Stimulated activated CD8-positive, alpha-beta memory T cell treated with anti-CD3 and anti-CD28 coated beads, Interleukin-12 subunit alpha, Interleukin-12 subunit beta, amount 100 ng/mL, for 4 hours (primary cell): ENCODE measurements at places on chromosomes 7 and 10.
A peak's percentile ranks its signal among the peaks of the same experiment; 100 is the strongest.

- no peak for DNase-seq
These were observed 4.0 kb downstream of the CCAR1 start for GRCh38 chr10:68725016-68725415.

DNA sequence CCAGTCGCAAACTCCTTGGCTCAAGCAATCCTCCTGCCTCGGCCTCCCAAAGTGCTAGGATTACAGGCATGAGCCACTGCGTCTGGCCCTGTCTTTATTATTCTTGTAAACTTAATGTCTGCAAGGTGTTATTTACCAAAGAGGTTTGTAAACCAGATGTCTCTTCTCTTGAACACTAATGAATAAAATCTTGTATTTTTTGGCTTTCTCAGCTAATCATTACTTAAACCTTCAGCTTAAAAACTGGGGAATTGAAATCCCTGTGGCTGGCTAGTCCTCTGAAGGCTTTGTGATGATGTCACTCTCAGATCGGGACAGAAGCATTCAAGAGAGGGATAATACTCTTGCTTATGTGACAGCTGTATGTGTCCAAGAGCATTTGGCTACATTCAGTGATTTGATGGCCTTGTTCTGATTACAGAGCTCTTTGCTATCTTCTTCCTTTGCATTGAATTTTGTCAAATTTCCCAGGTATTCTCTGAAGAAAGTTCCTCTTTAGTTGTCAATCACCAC lies 130.3 kb downstream of the BICC1 start:
- no peak for DNase-seq

- DNase-seq: no peak
These were observed 70.5 kb upstream of the SP4 start for GRCh38 chr7:21357151-21358097.

DNA sequence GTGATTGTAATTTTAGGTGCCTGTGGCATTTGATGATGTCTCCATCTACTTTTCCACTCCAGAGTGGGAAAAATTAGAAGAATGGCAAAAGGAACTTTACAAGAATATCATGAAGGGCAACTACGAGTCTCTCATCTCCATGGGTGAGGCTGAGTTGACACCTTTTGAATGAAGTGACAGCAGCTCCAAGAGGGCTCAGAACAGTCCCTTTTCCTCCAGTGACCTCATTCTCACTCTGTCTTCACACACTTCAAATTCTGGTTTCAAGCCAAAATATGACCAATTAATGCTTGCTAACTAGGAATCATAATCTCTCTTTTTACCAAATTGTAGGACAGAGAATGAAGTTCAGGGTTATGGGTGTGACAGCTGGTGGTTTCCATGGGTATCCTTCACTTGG lies 18.9 kb downstream of the ZNF398 start:
- DNase-seq: no peak

DNA sequence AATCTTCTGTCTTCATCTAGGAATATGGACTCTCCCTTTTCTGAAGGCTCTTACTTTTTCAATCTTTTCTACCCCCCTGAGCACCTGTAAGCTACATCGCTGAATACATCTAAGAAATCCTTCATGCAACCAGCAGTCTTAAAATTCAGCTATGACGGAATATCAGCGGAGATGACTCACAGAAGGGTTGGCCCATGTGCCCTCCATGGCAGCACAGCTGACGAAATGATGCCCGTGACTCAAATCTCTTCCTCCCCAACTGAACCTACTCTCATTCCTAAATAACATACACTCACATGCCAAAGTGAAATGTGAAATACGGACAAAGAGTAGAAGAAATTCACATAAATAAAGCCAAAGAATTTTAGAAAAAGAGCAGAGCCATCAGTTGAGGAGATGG lies 30.3 kb upstream of the NCAPG2 start:
- no peak for DNase-seq

- no peak for DNase-seq
These were observed 36.6 kb upstream of the SRGN start for GRCh38 chr10:69051303-69051702.

DNA sequence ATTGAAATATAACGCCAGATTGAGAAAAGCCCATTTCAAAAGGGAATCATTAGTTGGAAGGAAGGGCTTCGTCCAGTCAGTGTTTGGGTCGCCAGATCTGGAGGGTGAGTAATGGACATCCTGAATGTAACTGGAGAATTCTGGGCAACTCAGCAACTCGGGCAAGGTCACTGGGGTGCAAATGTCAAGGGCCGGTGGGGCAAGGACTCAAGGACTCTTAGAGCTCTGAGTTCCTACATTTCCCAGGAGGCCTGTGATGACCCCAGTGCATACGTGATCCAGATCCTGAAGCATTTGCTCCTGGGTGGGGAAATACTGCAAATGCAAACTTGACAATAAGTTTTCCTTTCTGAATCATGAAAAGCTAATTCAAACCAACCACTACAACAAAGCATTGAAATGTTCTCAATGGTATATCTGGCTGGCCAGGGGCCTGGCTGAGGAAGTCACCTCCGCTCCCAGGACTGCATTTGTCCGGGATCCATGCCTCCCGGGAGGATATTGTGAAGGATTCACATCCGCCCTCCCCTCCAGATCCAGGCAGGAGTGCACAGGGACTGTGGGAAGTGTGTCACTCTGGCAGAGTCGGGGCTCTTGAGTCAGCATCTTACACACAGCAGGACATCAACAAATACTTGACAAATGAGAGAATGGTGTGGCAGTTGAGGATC lies 164.0 kb downstream of the FANK1 start:
- DNase-seq: no peak

DNA sequence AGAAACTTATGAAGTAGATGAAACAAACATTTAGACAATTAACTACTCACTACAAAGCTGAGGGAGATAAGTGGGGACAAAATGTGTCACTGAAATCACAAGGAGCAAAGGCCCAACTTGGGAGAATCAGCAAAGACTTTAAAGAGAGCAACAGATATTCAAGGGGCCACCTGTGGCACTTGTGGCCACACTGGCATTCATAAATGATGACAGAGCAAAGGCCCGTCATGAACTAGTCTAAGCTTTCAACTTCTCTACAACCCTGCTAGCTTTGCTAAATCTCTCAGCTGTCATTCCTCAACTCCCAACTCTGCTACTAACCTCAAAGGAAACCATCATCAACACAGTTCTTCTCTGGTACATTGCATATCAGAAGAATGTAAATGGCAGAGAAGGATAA lies 178.4 kb downstream of the CPEB3 start:
- no peak for DNase-seq

DNA sequence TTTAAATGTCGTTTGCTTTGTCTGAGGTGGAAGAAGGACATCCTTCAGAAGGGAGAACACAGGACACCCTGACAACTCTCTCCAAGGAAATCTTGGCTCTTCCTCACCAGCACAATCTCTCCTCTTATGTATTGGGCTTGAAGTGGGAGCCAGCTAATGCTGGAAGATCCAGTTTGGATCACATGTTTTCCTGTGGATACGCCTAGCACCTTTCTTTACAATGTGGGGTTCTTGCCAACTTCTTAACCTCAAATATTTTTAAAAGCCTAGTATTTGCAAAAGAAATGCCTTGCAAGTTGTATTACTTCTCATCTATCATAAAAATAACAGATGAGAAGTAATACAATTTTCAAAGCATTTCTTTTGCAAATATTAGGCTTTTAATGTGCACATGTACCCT lies 76.4 kb downstream of the FRMD4A start:
- DNase-seq: no peak

- DNase-seq: peak; percentile 1
These were observed 240.3 kb upstream of the KAT6B start for GRCh38 chr10:74586088-74586585.

DNA sequence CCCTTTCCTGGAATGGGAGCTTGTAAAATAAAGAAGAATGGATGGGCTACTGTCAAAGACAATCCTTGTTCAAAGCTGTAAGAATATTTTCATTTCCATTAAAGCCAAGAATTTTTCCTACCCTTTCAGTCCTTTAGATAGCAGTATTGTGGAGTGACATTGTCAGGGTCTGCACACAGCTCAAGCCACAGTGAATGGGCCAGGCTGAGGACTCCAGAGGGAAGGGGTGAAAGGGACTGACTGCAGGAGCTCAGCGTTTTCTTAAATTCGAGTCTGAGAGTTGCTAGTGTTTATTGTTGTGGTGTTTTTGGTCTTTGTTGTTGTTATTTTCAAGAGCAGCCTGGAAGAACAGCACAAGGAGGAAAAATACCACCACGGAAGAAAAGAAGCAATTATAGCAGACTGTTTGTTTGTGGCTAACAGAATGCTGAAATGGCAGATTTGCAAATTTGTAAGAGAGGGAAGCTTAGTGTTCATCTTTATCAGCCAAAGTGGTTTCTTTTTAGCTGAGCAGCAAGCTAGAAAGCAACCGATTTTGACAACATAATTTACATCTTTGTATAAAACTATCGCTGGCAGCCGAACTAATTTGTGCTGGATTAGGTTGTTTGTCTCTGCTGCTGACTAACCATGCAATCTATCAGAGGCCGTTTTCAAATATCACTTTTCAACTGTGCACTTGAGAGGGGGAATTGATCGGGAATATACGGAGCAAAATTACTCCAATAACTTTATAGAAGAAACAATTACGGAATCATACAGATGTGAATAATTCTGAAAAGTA lies 192.1 kb downstream of the LRMDA start:
- DNase-seq: no peak

GRCh38 chr10:1272079-1272776 lies 216.0 kb downstream of the WDR37 start:
- no peak for DNase-seq

DNA sequence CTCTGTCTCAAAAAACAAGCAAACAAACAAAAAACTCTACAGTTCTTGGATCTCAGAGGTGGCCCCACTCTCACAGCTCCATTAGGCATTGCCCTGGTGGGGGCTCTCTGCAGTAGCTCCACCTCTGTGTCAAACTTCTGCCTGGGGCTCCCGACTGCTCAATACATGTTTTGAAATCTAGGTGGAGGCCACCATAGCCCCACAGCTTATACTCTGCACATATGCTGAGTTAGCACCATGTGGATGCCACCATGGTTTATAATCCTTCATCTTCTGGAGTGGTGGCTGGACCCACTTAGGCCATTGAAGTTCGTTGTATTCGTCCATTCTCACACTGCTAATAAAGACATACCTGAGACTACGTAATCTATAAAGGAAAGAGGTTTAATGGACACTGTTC lies 78.4 kb downstream of the SEPTIN14 start:
- DNase-seq: no peak

GRCh38 chr7:155811895-155812761 lies at the start of gene SHH:
TSS of gene SHH (minus strand) at chr7:155812463. CDS start at chr7:155812122, 341 bp downstream.
- no peak for DNase-seq

DNA sequence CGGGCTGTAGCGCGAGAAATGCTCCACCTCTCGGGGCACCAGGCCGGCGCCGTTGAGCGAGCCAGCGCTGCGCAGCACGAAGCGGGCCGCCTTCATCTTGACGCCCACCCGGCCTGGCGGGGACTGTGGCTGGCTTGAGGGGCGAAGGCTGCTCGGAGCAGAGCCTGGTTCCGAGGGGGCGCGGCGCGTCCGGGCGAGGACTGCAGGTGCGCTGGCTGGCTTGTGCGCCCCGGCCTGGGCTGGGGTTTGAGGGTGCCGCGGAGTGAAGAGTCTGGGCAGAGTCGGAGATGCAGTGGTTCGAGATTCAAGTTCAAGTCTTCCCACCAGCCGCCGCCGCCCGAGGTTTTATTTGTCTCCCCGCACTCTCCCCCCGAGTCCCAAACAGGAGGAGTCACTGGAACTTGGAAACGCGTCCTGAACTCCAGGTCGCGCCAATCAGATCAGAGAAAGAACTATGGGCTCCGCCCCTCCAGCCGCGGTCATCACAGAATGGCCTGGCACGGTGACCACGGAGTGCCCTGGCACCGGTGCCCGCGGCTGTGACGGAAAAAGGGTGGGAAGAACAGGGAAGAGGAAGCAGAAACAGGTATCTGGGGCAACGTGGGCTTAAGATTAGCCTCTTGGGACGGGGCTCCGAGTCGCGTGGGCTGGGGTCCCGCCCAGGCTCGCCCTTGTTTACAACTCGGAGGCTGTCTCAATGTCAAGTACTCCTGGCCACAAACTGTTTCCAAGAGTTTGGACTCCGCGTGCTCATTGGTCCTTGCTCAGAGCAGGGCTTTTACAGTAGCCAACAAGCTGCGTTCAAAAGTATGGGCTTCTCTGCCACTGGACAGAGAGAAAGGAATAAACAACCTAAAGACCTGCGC lies at the start of gene PDK4:
TSS of gene PDK4 (minus strand) at position 319 of the 866 bp plus-strand sequence. CDS start at position 96, 223 bp downstream.
- DNase-seq: no peak

DNA sequence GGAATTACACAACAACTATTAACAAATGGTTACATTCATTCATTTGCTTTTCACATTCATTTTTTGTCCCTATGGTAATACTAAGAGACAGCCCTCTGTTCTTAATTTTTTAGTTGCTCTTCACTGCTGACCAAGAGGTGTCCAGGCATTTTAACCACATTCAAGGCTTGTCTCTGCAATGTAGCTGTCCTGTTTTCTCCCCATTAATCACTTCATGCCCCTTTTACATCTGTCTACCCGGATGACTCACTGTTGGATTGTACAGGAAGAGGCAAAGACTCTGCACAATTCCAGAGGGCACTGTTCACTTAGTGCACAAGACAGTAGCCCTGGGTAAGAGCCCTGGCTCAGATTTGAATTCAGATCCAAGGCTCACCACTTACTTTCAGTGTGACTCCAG lies 168.5 kb downstream of the NOC3L start:
- no peak for DNase-seq

DNA sequence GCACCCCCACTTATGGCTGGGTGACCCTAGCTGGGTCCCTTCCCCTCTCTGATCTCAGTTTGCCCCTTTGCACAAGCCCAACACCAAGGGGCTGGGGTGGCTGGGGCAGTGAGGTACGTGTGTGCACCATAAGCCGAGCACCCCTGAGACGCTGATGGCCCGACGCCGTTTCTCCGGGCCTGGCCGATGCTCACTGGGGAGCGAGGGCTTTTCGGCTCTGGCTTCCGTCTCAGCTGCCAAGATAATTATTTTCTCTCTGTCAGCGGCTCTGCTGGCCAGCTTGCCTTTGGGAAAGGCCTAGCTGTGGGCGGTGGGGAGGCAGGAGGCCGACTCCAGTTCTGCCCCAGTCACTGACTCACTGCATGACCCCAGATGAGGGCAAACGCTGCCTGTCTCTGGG lies 91.0 kb downstream of the ZMIZ1 start:
- DNase-seq: no peak

DNA sequence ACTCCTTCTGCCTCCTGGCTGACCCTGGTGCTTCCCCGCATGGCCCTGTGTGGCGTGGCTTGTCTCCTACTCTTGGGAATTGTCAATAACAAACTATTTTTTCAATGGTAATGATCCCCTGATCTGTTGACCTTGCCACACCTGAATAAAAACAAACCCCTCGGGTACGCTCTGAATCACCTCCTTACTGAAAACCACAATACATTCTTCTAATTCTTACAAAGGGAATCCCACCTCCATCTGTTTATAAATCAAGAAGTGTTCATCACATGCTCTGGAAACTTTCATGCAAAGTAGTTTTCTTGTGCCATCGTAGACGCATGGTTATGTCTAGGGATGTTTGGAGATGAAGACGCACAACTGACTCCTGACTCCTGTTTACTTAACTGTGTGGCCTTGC lies 245.8 kb downstream of the FRMD4A start:
- DNase-seq: no peak
